ENCODE measurements at places on chromosomes 4 and X. TPM values are rescaled to one million over a fixed set of nuclear protein-coding genes. Genes with fewer than 3 reads are reported as not detected.

DNA sequence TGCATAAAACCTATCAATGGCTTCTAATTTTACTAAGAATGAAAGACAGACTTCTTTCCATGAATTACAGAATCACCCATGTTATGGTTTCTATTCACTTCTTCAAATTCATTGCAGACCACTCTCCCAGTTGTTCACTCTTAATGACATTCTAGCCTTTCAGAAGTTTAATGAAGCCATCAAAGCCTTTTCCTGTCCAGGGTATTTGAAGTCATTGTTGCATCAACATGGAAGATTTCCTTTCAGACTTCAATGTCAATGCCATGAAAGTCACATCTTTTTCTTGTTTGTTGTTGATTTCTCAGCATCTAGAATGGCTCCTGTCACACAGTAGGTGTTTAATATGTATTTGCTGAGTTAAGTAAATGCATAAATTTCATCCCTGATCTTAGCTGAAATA, 48.1 kb upstream of the ARSJ start:
- no peak for DNase-seq

- DNase-seq: no peak
Observed at GRCh38 chr4:86544310-86544966, 49.7 kb upstream of the PTPN13 start.

GRCh38 chr4:26749867-26750266, 110.8 kb upstream of the STIM2 start:
- DNase-seq: no peak

DNA sequence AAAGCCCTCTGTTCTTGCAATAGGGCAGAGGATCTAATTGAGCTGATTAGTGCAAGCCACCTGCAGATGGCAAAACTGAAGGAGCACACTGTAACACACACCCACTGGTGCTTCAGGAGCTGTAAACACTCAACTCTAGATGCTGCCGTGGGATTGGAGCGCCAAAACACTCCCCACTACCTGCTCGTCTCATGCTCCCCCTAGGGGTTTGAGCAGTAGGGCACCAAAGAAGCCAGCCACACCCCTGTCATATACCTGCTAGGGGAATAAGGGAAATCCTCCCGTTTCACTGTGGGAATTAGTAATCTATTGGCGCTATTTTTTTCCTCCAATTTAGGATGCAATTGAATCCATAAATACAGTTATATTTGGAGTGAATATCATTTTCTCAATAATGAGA, 360.2 kb downstream of the GLUD2 start:
- no peak for DNase-seq

DNA sequence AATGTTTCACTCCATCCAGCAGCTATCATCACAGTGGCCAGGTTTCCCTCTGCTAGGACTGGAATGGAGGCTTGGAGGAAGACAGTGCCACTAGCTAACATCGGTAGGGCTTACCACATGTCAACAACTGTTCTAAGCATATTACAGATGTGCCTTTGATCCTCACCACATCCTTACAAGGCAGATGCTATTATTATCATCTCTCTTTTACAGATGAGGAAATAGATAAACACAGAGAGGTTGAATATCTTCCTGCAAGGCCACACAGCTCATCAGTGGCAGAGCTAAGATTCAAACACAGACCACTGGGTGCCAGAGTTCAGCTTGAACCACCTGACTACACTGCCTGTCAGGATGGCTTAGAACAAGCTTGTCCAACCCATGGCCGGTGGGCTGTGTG, 47.4 kb downstream of the MAMLD1 start:
- DNase-seq: no peak

Gene TKTL2
- not detected for total RNA-seq

DNA sequence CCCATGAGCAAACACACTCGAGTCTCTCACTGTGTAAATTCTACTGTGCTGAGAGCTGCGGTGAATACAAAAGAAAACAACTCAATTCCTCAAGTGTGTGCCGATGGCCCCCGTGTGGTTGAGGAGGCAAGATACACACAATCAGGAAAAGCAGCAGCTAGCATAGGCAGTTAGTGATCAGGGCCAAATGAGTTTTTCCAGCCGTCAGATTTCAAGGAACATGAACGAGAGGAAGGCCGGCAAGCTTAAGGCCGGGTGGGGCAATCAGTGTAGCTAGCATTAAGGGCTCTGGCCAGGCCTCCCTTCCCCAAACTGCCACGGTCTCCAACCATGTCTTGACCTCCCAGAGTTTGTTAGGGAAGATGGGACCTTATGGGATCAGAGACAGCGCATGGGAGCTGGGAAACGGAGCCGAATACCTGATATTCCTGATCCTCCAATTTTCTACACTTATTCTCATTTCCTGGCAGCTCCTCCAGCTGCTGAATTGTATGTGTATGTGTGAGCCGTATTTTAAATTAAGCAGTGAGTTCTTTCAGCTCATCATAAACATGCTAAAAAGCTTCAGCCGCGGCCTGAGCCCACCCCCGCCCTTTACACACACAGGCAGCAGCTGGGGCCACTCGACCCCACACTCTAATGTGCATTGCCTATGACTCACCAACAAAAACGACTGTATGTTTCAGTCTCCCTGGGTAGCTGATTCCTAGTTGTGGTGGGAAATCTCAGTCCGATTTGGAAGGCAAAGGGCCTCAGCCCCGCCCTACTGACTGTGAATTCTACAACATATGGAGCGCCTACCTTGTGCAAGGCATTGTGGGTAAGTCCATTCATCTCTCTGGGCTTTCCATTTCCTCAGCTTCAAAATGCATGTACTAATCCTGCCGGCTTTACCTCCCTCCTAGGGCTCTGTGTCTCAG, 59.9 kb downstream of the RTL9 start:
- DNase-seq: no peak

DNA sequence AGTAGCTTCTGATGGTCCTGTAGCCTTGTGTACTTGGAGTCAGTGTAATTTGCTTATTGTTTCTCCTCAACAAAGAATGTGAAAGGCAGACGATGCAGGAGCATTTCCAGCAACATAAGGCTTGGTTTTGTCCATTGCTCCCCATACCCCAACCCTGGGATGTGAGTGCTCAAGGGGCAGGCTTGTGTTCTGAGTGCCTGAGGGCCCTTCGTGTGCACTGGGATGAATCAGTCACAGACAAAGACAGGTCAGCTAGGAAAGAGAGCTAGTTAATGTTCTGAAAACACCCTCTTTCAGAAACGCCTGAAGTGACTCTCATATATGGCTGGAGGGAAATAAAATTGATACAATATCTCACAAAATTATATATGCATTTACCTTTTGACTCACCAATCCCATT, 59.1 kb downstream of the PRPS1 start:
- DNase-seq: no peak

DNA sequence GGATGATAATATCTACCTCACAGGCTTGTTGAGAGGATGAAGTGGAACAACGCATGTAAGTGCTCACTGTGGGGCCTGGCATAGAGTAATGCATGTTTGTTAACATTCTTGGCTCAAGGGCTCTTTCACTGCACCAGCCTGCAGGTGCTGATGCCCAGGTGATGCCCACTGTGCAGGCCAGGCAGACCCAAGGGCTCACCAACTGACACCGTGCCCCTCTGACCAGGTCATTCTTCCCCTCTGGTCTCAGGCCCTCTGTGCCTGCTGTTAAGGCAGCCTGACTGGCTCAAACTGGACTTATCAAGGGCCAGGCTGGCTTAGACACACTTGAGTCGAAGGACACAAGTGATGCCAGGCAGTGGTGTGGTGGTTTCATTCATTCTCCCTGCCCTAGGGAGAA, 90.5 kb downstream of the PJA1 start:
- DNase-seq: no peak

Gene TENM3
- not detected for total RNA-seq

DNA sequence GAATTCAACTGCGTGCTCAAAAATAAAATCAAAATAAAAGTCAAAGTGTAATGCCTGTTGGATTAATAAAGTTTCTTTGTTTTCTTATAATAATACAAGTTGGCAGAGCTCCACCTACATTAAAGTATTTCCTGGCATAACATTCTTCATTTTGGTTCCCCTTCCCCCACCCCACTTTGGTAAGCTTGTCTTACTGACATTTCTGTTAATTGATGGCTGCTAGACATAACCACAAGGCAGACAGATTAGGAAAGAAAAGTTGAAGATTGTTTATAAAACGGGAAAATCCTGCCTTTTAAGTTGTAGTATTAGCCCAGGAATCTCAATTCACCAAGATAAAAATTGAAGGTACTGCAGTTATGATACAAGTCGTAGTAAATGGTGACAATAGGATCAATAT, 246.5 kb upstream of the RPS6KA3 start:
- no peak for DNase-seq

Gene PPP4R3C
- total RNA-seq: 1.2 TPM
